T-helper 9 cell (primary cell): ENCODE measurements at places on chromosomes 5 and 9.

- DNase-seq, result no peak
Observed at GRCh38 chr9:10438955-10439354, 173.8 kb downstream of the PTPRD start.

GRCh38 chr5:61455179-61456006 lies 123.3 kb downstream of the ZSWIM6 start:
- no peak for DNase-seq

- DNase-seq, result no peak
Observed at GRCh38 chr9:22214497-22215031, 205.5 kb upstream of the CDKN2B start.

DNA sequence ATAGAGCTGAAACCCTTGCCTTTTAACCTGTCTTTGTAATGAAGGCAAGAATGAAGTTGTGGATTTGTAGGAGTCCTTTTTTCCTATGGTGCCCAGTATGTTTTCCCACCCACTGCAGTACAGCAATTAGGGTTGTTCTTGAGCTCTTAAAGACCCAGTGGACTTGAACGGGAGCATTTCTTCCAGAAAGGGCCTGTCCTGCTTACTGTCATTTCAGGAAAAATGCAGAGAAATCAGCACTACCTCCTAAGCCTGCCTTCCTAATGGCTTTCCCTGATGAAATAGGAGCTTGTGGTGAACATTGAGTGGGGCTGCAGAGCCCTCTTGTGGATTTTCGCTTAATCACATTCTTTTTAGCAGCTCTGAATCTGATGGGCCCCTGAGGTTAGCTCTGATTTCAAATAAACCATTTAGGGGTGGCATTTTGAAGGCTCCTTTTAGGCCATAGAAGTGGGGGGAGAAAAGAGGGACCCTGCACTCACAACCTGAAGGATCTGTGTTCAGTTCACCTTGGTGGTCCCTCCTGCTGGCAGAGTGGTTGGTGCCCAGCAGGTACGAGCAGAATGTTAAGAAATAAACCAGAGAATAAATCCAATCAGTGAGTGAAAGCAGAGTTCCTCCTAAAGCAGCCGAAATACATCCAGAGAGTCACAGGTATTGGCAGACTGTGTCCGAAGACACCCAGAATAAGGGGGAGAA lies 188.0 kb upstream of the KLF9 start:
- DNase-seq, result peak; percentile 4
